ENCODE measurements at places on chromosomes 16 and 17.

DNA sequence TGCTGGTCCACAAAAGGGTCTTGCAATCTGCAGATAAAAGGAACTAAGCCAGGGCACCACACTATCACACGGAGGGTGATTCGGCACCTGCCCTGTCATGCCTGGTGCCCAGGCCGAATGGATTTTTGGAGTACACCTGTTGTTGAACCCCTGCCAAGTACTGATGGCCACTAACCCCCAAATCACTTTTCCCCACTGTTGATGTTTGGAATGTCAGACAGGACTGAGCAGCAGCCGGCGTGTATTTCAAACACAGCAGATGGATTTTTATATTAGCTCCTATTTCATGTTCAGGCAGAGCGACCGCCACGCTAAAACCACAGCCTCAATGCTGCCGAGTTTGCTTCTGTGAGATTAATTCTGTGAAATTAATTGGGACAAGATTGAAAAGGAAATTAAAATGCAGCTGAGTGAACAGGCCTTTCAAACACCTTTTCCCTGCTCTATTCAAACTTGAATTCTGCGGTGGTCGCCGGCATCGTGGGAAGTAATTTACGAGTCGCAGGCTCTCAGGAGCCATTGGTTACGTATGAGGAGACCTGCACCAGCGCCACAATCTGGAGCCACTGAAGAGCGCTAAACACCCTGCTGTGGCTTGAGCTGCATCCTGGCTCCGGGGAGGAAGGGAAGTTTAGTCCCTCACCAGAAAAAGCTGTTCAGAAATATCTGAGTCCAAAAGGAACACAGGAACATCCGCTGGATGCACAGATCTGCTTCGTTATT is 48.5 kb downstream of the SNX11 start:
- DNase-seq: no peak

DNA sequence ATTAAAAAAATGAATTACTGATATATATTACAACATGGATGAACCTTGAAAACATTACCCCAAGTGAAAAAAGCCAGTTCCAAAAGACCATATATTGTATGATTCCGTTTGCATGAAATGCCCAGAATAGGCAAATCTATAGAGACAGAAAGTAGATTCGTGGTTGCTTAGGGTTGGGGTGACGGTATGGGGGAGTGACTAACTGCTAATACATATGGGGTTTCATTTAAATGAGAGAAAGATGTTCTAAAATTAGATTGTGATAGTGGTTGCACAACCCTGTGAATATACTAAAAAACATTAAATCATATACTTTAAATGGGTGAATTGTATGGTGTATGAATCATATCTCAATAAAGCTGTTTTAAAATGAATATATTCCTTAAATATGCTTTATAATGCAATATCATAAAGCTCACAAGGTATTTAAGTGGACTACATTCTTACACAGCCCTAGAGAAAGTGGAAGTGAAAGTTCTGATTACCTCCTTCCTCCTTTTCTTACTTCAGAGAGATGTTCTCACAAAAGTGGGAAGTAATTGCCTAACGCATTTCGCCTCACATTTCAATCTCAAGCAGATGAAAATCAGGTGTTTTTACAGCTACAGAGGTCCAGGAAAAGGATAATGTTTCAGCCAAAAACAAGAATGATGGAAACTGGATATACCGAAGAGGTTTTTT is 142.7 kb upstream of the GNAO1 start:
- no peak for DNase-seq

GRCh38 chr17:71224824-71225575 is 895.8 kb upstream of the SOX9 start:
- no peak for DNase-seq

- DNase-seq: no peak
Observed at GRCh38 chr16:23950291-23950894, 114.6 kb downstream of the PRKCB start.

DNA sequence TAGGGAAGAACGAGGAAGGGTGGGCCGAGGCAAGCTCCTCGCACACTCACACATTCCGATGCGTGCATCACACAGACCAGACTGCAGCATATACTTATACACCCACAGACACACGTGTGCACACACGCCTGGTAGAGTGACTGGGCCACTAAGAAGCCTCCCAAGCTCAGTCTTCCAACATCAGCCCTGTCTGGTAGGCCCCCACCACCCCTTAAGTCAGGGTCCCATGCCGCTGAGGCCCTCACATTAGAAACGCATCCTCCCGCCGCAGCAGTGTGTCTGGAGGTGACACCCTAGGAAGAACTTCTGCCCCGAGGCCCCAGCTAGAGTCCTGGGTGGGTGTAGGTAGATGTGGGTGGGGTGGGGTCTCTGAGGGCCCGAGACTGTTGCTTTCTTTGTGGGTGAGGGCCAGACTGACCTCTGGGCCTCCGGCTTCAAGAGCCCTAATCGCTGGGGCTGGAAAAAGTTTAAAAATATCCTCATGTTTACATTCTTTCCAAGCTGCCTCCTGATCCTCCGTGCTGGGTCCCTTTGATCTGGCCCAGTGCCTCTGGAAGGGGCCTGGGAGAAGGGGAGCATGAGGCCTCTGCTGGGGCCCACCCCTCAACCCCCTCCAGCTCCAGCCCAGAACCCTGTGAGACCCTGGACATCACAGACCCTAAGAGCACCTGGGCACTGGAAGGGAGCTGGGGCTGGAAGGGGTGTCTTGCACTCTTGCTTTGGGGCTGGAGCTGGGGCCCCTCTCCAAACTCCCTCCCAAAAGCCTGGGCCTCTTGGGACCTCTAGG is 13.6 kb downstream of the CDH16 start:
- DNase-seq: no peak

- DNase-seq: no peak
Observed at GRCh38 chr16:34078691-34079090, 619.3 kb downstream of the TP53TG3F start.

- no peak for DNase-seq
Observed at GRCh38 chr16:76226011-76226410, 51.2 kb upstream of the CNTNAP4 start.

- DNase-seq: no peak
Observed at GRCh38 chr17:15348021-15348420, 6.6 kb upstream of the TEKT3 start.

DNA sequence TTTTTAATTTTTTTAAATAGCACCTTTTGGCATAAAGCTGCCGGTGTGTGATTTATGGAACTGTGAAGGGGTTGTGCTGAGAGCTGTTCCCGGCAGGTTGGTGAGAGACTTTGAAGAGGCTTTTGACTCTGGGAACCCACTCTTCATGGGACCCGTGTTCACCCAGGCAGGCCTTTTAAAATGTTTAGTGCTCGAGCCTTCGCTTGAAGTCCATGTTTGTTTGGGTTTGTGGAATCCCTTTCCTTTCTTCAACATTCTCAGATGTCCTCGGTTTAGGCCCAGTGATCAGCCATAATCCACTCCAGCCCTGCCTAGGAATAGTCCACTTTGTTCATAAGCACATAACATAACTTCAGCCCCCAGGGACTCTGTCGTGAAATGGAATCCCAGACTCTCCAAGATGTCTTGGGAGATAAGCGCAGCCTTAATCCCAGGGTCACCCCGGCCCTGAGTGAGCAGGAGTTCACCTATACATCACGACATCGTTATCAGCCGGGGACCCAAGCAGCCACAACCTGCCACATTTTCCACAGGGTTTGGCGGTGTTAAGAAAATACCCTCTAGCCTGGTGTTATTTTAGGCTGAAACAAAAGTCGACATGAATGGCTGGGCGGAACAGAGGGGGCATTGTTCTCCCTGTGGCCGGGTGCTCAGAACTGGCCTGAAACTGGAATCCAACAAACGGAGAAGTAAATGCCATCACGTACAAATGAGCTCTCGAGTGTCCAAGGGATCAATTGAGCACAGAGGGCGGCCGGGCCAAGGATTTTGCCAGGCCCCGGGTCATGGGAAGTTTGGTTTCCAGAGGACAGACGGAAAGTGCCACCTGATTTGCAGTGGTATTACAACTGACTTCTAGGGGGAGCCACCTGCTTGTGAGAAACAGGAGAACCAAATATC is 145.7 kb upstream of the IRX3 start:
- no peak for DNase-seq

DNA sequence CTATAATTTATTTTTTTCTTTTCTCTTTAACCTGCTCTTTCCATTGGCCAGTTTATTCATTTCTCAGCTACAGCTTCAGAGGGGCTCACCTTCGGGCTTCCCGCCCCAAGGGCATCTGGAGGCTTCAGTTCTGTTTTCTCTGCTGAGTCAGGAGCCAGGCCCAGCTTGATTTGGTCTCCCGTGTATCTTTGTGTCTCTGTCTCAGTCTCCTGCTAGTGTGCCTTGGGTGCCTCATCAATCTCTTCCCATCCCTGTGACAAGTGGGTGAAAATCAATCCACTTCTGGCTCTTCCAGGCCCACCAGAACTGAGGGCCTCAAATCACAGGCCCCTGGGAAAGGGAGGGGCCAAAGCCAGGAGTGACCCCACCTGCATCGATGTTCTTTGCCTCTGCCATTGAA is 72.1 kb downstream of the CCDC182 start:
- DNase-seq: no peak

GRCh38 chr17:80146121-80147034 is 550 bp downstream of the EIF4A3 start:
- no peak for DNase-seq

DNA sequence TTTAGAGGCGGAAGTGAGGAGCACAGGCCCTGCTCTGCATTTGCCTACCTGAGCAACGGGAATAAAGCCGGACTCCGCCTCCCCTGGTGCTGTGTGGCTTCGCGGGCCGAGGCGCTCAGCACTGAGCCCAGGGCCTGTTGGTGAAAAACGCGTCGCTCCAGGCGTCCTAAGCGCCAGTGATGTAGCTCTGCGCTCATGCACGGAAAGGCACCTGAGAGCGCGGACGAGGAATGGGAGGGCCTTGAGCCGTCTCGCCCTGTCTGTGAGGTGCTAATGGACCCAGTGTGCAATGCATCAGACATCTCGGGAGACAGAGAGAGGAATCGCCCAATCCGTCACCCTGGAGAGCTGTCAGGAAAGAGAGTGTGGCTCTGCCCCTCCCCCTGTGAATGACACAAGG is 17.2 kb upstream of the ATP2A3 start:
- DNase-seq: no peak

Measured in stimulated activated CD8-positive, alpha-beta memory T cell treated with anti-CD3 and anti-CD28 coated beads, Interleukin-7, amount 100 ng/mL, for 24 hours (primary cell).